ENCODE measurements at places on chromosomes 13 and 19.

GRCh38 chr13:44197791-44198770, 175.5 kb upstream of the SERP2 start:
- DNase-seq, result no peak

DNA sequence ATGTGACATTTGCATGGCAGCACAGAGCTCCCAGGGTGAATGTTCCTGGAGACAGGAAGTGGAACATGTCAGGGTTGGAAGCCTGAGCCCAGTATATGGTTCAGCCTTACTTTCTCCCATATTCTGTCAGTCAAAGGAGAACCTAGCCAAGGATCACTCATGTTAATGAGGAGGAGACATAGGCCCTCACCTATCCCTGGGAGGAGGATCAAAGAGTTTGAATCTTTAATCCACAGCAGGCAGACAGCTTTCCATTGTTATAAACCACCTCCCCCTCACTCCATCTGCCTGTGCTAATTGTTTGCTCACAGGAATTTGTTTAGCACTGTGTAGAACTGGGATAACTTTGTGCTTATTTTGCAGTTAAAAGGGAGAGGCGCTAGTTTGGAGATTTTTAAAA, 1069.1 kb downstream of the EFNB2 start:
- DNase-seq, result no peak

GRCh38 chr19:49327878-49328544, 3.0 kb upstream of the SLC6A16 start:
- DNase-seq, result no peak

DNA sequence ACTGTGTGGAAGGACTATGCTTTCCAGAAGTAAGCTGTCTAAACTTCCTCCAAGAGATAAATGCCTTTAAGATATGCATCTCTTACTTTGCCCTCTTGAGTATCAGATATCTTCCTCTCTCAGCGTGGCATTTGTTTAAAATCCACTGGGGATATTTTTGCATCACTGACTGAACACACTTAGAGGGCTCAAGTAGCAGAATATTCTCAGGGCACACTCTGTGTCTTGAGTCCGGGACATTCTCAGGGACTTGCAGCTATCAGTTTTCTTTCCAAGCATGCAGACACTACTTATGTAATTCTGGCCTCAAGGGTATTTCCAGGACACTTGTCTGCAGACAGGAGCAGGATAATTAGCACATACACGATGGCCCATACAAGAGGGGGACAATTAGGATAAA, 84.7 kb downstream of the ERCC5 start:
- no peak for DNase-seq

DNA sequence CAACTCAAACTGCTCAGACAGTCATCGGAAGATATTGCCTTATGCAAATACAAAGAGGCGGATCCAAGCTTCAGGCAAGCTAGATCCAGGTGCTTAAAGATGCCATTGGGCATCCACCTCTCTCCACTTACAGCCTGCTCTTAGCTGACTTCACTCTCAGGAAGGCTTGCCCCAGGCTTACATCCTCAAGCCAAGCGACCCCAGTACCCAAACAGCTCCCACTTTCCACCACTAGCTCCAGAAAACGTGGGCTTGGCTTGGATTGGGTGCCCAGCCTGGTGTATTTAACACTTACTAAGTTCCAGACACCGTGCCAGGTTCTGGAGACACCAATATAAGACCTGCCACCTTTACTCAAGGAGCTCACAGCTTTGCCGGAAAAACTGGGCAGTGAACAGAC, 142.1 kb upstream of the VSTM2B start:
- DNase-seq, result no peak

DNA sequence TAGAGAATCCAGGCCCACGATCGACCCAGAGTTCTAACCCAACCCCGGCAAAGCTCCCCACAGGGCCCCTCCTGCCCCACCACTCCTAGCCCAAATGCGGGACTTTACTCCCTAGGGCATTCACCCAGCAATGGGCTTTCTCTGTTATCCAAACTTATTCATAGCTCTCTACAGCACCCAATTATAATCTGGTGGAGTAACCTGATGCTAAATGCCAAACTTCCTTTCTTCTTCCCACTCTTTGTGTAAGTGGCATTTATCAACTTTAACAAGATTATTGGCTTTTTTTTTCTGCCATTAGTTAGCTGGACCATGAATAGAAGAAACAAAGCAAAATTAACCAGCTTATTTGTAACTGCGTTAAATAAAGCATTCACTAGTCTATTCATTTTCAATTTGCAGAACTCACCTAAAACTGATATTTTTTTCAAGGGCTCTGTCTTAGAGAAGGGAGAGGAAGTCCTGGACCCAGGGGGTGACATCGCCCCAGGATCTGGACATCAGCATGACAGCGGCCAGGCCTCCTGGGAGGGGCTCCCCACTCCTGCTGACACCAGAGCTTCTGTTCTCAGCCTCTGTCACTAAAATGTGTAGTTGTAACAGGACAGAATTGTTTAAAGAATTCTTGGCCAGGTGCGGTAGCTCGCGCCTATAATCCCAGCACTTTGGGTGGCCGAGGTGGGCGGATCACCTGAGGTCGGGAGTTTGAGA, 1.5 kb downstream of the FAM124A start:
- DNase-seq, result no peak

GRCh38 chr19:13037731-13038130, 42.5 kb downstream of the NFIX start:
- no peak for DNase-seq

DNA sequence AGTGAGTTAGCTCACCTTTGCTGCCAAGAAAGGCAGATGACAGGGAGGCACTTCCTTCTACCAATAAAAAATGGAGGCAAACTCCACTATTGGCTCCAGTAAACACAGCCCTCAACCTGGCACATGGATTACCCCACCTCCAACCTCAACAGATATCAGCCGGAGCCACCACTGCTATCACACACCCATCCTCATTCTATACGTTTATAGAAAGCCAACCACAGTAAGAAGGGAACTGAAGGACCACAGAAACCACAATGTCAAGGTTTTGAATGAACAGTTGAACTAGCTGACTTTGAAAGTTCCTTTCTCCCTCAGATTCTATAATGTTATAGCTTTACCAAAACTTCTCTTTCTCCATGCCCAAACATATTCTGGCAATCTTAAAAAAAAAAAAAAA, 526.2 kb downstream of the UQCRFS1 start:
- DNase-seq, result no peak

DNA sequence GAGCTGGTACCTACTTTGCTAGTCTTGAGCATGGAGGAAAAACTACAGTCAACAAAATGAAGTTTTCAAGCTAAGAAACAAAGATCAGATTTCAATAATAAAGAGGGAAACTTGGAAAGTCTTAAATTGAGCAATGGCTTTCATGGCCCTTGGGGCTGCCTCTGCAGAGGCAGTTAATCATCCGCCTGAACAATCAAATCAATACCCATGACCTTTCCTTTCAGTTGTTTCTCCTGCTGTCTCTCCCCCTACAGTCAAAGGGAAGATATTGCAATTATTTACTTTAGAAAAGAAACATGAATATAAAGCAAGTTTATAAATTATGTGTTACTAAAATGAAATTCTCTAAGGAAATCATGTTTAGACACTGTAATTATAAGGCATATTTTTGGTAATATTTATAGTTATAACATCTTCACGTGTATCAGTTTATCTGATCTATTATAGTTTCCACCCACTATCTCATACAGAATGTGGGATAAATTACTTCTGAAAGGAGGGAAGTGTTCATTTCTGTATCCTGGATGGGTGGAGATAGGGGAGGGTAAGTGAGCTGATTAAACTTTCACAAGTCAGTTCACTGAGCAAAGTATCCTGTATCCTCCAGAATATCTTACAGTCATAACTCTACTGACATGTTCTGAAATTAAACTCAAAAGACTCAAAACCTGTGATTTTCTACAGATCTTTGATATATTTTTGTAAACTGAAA, 72.4 kb upstream of the TSC22D1 start:
- DNase-seq, result no peak

- DNase-seq, result no peak
Observed at GRCh38 chr19:11478167-11479089, 2.4 kb downstream of the ELAVL3 start.

- no peak for DNase-seq
Observed at GRCh38 chr13:43631106-43631505, 155.7 kb downstream of the ENOX1 start.

DNA sequence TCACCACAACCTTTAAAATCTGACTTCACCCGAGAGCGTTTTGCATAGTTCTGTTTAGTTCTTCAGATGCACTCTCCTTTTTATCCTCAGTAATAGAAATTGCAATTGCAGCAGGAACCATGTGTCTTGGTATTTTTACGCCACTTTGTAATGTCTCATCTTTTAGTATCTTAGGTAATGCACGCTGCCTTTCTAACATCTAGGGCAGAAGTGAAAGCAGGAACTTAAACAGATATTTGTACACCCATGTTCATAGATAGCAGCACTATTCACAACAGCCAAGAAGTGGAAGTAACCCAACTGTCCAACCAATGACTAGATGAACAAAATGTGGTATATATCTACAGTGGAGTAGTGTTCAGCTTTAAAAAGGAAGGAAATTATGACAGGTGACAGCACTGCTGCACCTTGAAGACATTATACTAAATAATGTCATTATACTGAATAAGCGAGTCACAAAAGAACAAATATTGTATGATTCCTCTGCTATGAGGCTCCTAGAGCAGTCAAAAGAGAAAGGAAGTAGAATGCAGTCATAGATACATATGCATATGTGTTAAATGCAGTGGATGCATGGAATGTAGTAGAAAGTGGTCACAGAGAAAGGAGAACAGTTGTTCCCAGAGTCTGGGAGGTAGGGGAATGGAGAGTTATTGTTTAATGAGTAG, 105.9 kb upstream of the GJB6 start:
- no peak for DNase-seq

DNA sequence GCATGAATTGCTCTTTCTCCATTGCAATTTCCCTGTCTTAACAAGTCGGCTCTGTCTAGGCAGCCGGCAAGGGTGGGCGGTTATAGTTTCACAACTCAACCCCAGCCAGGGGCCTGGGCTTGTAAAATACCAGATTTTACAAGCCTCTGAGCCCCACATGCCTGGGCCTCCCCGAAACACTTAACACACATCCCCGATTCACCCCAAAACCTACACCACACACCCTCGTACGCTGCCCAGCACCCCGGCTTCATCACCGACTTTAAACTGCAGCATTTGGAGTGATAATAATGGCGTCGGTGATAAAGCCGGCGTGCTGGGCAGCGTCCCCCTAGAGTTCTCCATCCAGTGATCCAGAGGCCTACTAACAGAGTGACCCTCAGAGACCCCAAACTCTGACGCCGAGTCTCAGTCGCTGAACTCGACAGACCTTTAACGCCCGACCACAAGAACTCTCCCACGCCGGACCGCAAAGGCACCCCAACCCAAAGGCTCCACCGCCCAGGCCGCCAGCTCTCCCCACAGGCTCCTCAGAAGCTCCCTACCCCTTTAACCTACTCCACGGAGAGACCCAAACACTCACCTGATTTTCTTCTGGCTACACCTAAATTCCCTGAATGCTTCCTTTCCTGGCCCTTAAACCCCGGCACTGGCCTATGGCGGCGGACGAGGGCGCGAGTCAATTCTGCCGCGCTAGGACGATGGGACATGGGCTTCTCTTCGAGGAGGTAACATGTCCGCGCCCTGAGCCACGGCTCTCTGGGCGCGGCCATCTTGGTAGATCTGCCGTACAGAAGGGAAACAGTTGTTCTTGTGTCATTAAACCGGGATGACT, at the start of gene ZNF649:
Gene ZNF649 (minus strand): TSS at position 687 of the 835 bp plus-strand sequence. CDS start 4,910 bp downstream, outside the sequence.
- peak; percentile 48 for DNase-seq

DNA sequence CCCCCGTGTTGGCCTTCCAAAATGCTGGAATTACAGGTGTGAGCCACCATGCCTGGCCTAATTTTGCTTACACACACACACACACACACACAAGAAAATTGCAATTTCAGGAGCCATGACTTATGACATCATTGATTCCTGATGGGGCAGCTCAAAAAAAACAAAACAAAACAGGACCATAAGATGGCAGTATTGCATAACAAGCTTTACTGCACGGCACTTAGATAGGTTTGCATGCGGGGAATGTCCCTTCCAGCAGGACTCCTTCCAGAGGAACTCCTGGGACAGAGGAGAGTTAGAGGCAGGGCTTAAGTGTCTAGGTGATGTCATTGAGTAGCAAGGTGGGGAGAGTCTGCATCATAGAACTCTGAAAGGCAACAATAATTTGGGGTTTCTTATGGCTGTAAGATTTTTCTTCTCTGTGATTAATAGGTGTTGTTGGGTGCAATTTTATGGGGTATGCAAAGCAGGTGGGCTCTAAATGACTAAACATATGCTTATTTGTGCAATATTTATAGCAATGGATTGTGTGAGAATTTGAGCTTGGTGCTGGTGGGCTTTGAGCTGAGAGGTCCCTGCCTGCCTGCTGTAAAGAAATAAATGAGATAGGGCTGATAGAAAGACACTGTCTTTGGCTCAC, 9.0 kb upstream of the ACSBG2 start:
- DNase-seq, result no peak

DNA sequence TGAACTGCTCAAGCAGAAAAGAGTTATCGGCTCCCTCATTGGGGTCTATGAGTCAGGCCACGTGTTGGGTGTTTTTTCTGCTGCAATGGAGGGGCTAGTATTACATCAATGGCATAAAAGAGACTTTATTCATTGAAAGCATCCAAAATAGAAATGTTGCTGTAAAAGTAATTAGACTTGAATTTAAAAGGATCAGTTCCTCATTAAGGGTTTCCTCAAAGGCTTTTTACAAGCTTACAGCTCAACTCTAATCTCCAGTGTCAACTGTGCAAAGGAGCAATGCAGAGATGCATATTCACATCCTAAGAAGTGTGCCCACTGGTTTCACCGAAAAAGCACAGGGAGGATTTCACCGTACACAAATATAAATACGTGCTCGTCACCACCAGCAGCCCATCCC, 300.3 kb downstream of the FOXO1 start:
- no peak for DNase-seq

GRCh38 chr13:28548468-28548867, 53.5 kb upstream of the FLT1 start:
- no peak for DNase-seq

- DNase-seq, result no peak
Observed at GRCh38 chr13:23632048-23632582, 61.9 kb downstream of the TNFRSF19 start.

GRCh38 chr13:45314822-45315221, 26.2 kb downstream of the TPT1 start:
- no peak for DNase-seq

DNA sequence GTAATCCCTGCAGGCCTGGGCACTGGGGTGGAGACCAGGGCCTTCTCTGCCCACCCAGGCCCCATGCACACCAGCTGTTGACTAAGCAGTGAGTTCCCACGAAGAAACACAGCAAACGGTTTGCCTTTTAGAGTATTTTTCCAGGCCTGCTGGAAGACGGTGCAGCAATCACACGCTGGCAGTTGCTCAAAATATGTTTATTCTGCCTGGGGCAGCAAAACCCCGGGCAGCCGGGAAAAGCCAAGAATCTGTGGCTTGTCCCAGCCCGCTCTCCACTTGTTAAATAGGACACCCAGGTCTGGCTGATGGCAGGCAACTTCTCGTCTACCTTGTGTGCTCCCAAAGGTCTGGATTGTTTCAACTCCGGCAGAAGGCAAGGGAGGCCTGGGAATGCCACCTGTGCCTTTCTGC, 40.8 kb downstream of the GGACT start:
- DNase-seq, result no peak

Measured in T-helper 1 cell (primary cell).